ENCODE measurements at places on chromosomes 5 and 9. TPM values are rescaled to one million over a fixed set of nuclear protein-coding genes. Genes with fewer than 3 reads are reported as not detected.

F2RL1 gene
- 272 TPM for total RNA-seq

FBN2 gene
- total RNA-seq: 20.5 TPM

MCC gene
- 0.22 TPM for total RNA-seq

FOXD4L3 gene
- total RNA-seq: not detected

ZER1 gene
- total RNA-seq: 13.9 TPM

ALDH1A1 gene
- 5,109 TPM for total RNA-seq

CBY3 gene
- not detected for total RNA-seq

FYB1 gene
- total RNA-seq: 9.7 TPM
